ENCODE measurements at places on chromosomes 6 and 20.

DNA sequence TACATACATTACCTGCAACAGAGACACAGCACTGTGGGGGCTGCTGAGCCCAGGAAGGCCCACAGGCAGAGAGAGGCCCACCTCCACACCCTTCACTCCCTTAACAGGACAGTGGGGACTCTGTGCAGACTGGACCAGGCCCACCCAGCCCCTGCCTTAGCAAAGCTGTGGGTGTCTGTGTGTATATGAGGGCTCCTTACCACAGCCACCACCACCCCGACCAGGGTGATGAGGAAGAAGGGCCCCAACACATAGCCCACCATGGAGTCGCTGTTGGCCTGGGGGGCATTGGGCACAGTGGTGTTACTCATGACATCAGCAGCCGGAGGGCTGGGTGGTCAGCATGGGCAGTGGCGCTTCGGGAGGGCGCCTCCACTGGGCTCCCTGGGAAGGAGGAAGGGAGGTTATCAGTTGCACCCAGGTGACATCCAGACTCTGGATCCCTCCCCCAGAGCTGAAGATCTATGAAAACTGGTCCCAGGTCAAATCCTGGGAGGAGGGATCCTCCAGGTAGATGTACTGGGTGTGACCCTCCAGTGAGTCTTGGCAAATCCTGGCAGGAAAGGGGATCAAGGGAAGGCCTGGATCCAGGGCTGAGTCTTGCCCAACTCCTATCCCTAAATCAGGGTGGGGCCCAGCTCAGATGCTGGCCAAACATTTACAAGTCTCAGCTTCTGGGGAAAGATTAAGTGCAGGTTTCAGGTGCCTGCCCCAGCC, 1.2 kb downstream of the SMIM29 start:
- no peak for DNase-seq

DNA sequence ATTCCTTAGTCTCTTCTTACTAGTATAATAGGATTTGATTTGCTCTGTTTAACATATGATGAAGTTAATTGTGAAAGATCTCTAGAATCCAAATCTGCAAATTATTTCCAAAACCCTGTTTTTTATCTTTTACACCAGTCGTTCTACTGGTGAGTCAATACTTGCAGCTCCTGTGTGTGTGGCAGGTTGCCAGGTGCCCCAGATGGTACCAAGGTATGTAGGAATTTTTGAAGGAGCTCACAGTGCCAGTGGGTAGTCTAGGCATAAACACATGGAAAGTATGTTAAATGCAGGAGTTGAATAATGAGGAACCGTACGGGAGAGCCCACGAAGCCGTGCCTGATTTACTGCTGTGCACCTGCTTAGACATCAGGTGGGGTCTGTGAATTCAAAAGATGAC, 192.2 kb downstream of the FARS2 start:
- DNase-seq = no peak

DNA sequence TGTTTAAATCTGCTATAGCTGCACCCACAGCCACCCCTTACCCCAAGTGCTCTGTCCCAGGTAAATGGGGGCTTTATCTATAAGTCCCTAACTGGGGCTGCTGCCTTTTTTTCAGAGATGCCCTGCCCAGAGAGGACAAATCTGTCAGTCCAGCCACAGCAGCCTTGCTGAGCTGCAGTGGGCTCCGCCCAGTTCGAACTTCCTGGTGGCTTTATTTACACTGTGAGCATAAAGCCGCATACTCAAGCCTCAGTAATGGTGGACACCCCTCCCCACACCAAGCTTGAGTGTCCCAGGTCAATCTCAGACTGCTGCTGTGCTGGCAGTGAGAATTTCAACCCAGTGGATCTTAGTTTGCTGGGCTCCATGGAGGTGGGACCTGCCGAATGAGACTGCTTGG, 505.2 kb downstream of the CBLN4 start:
- no peak for DNase-seq

DNA sequence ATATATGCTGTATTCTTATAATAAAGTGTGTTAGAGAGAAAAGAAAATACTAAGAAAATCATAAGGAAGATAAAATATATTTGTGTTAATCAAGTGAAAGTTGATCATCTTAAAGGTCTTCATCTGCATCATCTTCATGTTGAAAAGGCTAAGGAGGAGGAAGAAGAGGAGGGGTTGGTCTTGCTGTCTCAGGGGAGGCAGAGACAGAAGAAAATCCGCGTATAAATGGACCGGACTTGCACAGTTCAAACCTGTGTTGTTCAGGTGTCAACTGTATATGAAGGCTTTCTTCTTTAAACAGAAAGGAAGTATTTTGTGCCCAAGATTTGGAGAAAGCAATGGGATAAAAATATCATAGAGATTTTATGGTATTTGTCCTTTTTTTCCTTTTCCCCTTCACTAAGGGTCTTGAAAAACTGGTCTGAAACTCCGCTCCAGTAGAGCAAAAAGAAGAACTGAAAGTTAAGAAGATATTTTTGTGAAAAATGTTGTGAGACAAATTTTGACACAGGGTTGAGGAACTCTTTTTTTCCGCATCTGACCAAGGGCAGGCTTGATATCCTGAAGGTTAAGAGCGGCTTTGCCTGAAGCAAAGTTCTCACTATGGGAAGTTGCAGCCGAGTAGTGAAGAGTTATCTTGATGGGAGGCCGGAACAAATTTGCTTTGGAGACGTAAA, 350.7 kb downstream of the LAMA2 start:
- DNase-seq = no peak

GRCh38 chr20:43959920-43960227, 45.2 kb downstream of the TOX2 start:
- no peak for DNase-seq
